Activated CD4-positive, alpha-beta T cell treated with anti-CD3 and anti-CD28 coated beads, Interleukin-2, amount 10 ng/mL, durations not matched to agents 7 days and 5 days (primary cell): ENCODE measurements at places on chromosomes 7 and 10.
A peak's percentile ranks its signal among the peaks of the same experiment; 100 is the strongest.

DNA sequence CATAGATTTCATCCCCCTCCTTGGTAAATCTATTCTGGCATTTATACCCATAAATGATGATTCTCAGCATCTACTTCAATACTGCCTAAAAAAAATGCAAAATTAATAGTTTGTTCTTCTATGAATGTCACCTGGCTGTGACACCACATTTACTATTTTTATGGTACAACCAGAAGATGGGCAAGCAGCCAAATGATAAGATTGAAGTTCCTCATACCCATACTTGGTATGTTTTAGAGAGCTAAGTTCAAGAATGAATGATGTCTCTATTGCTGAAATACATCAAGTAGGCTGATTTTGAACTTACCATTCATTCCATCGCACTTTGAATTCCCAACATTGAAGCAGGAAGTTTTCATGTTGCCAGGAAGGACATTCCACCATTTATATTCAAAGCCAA is 134.2 kb downstream of the ELAPOR2 start:
- DNase-seq = no peak

GRCh38 chr7:491958-492713 is 27.5 kb downstream of the PDGFA start:
- no peak for DNase-seq

DNA sequence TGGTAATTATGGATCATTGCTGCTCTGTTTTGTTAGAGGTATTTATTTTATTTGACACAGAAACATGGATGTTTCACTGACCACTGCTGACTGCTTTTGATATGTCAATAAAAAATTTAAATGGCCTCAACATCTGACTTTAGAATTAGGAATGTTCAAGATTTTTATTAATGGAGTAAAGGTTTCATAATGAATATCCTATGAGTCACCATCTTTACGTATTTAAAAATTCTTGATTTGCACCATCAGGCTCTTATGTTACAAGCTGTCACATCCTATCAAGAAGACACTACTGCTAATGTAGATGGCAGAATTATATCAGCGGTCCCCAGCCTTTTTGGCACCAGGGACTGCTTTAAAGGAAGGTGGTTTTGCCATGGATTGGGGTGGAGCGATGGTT is 578.7 kb upstream of the NRP1 start:
- no peak for DNase-seq

- DNase-seq = no peak
Measured at GRCh38 chr10:71388171-71388570, 8.5 kb upstream of the CDH23 start.

DNA sequence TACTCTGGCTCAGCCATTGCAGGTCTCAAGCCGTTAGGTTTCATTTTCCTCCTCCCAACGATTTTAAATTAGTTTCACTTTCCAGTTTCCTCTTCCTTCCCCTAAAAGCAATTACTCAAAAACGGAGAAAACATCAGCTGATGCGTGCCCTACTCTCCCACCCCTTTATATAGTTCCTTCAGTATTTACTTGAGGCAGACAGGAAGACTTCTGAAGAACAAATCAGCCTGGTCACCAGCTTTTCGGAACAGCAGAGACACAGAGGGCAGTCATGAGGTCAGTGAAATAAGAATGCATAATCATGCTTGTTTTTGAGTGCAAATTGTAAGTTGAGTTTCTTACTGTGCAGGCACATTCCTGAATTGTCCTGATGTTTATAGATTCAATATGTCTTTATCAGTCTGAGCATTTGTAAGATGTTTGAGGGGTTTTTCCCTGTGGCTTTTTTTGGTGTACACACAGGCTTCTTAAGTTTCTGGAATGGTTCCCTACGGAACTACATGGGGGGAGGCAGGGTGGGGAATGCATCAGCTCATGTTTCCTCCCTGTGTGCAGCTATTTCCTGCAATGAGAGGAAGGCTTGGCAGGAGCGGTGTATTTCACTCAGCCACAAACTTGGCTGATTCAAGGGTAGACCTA is at the start of gene IFIT3:
TSS of gene IFIT3 (plus strand) at position 195 of the 639 bp plus-strand sequence. CDS start at position 272, 77 bp downstream.
- peak; percentile 42 for DNase-seq

GRCh38 chr10:128103229-128103714 is 23.0 kb downstream of the MKI67 start:
- peak; percentile 39 for DNase-seq

GRCh38 chr10:480928-481552 is 208.4 kb downstream of the DIP2C start:
- DNase-seq = no peak

GRCh38 chr7:4179688-4180380 is 502.3 kb upstream of the FOXK1 start:
- no peak for DNase-seq

- no peak for DNase-seq
Measured at GRCh38 chr7:113113912-113114311, 4.4 kb downstream of the SMIM30 start.

- DNase-seq = peak; percentile 2
Measured at GRCh38 chr10:104038958-104039752, 46.5 kb downstream of the COL17A1 start.

DNA sequence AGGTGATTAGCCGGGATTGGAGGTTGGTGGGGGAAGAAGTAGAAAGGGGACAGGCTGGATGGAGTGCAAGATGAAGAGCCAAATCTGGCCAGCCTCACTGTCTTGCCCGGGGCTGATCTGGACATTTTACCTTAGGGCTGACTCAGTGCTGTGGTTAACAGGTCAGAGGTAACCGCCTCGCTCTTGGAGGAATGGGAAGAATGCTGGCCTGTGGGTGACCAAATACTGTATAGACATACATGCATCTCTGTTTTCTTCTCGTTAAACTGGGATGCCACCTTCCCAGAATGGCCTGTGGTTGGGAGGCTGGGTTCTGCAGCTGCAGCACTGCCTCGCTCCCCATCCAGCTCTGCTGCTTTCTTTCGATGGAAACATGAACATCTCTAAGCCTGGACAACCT is 120.0 kb downstream of the SEC23IP start:
- DNase-seq = no peak

GRCh38 chr10:19164461-19164860 is 115.9 kb downstream of the MALRD1 start:
- DNase-seq = no peak

GRCh38 chr7:144824360-144824759 is 11.5 kb downstream of the TPK1 start:
- no peak for DNase-seq

- no peak for DNase-seq
Measured at GRCh38 chr10:73097305-73097670, 622 bp upstream of the P4HA1 start.

GRCh38 chr10:99872367-99873162 is 90.1 kb downstream of the ABCC2 start:
- no peak for DNase-seq

DNA sequence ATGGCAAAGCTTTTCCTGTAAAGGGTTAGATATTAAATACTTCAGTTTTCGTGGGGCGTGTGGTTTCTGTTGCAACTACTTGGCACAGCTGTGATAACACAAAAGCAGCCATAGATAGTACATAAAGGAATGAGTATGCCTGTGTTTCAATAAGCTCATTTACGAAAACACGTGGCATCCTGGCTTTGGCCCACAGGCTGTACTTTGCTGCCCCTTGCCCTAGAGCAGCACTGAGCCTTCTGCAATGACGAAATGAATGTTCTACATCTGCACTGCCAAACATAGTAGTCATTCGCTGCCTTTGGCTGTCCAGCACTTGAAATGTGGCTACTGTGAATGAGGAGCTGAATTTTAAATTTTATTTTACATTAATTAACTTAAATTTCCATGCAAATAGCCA is 376.2 kb upstream of the TPK1 start:
- DNase-seq = no peak

GRCh38 chr7:112280267-112280666 is 73.8 kb downstream of the ZNF277 start:
- DNase-seq = no peak

DNA sequence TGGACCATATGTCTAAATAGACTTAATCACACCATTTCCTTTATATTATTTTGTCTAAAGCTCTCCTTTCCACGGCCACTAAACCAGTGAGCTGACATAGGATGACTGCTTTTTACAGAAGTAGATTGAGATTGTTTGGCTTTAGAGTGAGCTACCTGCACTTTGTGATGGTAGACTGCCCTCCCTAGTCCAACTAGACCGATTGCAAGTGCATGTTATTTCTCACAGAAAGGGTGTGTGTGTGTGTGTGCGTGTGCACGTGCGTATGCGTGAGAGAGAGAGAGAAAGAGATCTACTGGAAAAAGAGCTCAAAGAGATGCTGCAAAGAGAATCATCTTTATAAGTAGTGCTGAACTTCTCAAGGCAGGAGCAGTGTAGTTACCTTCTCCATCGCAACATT is 60.7 kb downstream of the VCL start:
- peak; percentile 43 for DNase-seq
